ENCODE measurements at places on chromosomes 4 and X.

- DNase-seq: no peak
Measured at GRCh38 chrX:118350221-118350620, 4.3 kb downstream of the WDR44 start.

- DNase-seq: no peak
Measured at GRCh38 chr4:145882604-145883003, 56.0 kb downstream of the ZNF827 start.

DNA sequence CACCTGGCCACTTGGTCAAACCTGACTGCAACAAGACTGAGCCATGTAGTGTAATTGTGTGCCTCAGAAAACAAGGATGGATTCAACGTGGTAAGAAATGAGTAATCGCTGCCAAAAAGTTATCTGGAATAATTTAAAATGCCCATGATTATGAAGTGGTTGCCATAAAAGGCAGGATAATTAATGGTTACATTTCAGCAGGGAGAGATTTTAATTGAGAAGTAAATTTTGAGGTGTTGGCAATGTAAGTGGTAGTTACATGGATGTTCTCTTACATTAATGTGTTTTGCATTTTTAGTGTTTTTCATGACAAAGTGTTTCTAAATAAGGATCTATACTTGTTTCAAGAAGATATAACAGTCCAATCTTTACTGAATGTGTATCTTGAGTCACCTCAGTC lies 15.7 kb downstream of the HAUS3 start:
- no peak for DNase-seq

DNA sequence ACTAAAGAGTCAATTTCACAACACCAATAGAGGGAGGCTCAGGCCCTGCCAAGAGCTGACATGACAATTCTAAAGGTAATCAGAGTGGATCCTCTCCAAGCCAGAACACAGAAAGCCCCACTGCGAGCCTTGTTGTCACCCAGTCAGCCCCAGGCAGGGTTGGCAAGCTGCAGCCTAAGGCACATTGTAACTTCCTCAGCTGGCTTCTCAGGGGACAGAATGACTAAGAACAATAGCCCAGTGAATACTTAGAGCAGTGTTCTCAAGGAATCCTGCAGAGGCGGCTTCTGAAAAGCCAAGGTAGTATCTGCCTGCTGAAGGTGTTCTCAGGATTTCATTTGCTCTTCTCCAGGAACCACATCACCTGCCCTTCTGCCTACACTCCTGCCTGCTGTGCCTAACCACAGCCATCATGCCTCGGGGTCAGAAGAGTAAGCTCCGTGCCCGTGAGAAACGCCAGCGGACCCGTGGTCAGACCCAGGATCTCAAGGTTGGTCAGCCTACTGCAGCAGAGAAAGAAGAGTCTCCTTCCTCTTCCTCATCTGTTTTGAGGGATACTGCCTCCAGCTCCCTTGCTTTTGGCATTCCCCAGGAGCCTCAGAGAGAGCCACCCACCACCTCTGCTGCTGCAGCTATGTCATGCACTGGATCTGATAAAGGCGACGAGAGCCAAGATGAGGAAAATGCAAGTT lies at the start of gene MAGEB4:
Gene MAGEB4 (plus strand): TSS at position 277 of the 692 bp plus-strand sequence. CDS start 136 bp downstream, at position 413.
- no peak for DNase-seq

GRCh38 chrX:6803607-6804006 lies 268.7 kb upstream of the VCX3A start:
- DNase-seq: no peak

GRCh38 chr4:3220476-3221183 lies 28.3 kb upstream of the MSANTD1 start:
- DNase-seq: no peak

- no peak for DNase-seq
Measured at GRCh38 chrX:10794203-10794630, 173.8 kb upstream of the MID1 start.

DNA sequence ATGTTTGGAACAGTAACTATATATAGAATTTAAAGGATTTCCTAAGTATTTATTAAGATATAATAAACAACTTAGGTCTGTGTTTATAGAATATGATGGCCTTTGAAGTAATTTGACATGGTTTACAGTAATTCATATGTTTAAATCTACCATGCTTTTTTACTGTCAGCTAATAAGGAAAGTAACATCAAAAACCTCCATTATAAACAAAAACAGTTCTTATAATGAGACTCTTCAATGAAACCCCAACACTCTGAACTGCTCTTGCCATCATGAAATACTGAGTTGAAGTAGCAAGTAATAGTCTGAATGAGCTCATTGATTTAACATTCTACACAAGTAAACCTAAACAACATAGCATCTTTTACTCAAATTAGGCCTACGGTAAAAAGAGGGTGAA lies 1236.5 kb downstream of the FSTL5 start:
- no peak for DNase-seq

DNA sequence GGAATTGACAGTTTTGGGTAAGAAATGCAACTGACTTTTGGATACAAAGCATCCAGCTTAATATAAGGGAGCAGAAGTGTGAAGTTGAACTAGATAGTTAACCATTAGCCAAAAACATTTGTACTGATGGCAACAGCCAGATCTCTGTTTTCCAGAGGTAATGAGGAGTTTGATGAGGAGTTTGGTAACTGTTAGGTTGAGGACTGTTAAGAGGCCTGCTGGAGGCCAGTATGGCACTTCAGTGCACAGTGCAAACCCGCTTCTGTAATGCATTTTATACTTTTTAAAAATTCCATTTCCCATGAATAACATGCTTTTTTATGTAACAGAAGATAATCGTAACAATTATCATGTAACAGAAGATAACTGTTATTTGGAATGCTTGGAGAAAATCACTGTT lies 30.0 kb downstream of the CDKL5 start:
- no peak for DNase-seq

DNA sequence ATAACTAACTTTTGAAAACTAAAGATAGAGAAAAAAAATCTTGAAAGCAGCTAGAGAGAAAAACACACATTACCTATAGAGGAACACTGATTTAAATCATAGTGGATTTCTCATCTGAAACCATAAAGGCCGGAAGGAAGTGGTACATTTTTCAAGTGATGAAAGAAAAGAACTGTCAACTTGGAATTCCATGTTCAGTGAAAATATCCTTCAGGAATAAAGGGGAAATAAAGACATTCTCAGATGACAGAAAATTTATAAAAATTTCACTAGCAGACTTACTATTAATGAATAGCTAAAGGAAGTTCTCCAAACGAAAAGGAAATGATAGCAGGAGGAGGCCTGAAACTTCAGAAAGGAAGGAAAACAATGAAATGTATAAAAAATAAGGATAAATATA lies 7.6 kb upstream of the JADE3 start:
- DNase-seq: peak; percentile 37

GRCh38 chr4:32884198-32884597 lies 2164.0 kb downstream of the PCDH7 start:
- DNase-seq: no peak

Measured in kidney capillary endothelial cell (primary cell).